ENCODE measurements at places on chromosomes 5 and 9.

- peak; percentile 81 for DNase-seq
These were observed 22.2 kb upstream of the JADE2 start for GRCh38 chr5:134503088-134503936.

GRCh38 chr5:50717651-50718050 is 51.2 kb downstream of the PARP8 start:
- no peak for DNase-seq

- DNase-seq, result no peak
These were observed 20.0 kb upstream of the PCAT7 start for GRCh38 chr9:94534901-94535300.

DNA sequence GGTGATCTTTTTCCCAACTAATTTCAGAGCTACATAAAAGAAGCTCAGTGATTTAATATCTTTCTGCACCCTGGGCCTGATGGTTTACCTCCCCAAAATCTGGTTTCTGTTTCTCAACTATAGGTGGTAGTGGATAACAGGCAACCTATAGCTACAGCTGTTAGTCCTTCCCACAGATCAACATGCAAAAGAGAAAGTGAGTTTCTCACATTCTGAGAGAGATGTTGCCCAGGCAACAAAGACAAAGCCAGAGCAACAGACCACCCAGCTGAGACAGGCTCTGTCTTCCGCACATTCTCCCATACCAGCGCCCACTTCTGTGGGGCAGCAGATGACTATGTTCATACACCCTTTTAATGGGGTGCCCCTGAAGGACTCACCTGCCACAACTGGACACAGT is 40.7 kb upstream of the PPP2R2B start:
- DNase-seq, result no peak

- no peak for DNase-seq
These were observed 196.2 kb upstream of the TUT7 start for GRCh38 chr9:86550401-86550800.

- DNase-seq, result no peak
These were observed 1518.7 kb upstream of the WWC1 start for GRCh38 chr5:166772770-166773169.

GRCh38 chr5:77029376-77029885 is 773 bp upstream of the AGGF1 start:
- DNase-seq, result no peak

- DNase-seq, result no peak
These were observed 163.3 kb upstream of the ZNF608 start for GRCh38 chr5:124909734-124910133.

DNA sequence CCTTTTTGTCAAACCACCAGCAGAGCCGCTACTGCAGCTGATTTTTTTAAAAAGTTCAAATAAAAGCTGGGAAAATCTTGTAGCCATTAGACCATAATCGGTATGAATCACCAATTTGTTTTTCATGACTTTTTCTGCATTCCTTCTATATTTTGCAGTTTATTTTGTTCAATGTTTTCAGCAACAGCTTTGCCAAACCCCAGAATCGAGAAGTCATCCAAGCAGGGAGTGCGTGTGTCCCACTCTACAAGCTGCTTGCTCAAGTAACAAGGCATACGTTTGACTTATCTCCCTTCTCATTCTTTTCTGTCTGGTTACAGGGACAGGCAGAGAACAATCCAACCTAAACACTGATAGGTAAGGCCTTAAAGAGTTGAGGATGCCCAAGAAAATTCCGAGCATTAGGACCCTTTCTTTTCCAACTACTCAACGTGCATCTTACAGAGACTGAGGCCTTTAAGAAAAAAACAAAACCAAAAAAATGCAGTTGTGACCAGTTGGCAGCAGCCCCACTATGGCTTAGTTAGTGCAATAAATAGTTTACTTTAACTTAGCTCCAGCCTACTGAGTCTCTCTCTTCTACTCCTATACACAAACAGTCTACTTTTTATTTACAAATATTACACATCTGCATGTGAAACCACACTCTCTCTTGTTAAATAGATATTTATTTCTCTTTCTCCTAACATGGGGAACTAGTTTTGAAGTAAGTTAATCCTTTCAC is 134.7 kb upstream of the SLIT3 start:
- no peak for DNase-seq

- no peak for DNase-seq
These were observed 155.0 kb upstream of the PRDM9 start for GRCh38 chr5:23352446-23352845.

- no peak for DNase-seq
These were observed 251.4 kb upstream of the TRIM32 start for GRCh38 chr9:116435706-116436105.

- DNase-seq, result no peak
These were observed 30.2 kb upstream of the TNIP1 start for GRCh38 chr5:151110992-151111391.

DNA sequence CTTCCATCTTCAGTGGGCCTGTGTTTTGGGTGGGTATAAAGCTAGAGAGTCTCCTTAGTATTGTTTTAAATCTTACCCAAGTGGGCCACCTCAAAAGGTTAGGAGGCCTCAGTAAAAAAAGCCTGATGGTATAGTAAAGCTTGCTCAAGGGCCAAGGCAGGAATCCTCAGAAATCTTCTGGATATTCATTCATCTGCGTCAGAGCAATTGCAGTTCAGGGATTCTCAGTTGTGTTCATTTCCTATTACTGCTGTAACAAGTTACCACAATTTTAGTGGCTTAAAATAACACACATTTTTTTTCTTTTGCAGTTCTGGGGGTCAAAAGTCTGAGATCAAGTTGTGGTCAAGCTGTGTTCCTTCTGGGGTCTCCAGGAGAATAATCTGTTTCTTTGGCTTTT is 985.5 kb downstream of the TLE4 start:
- DNase-seq, result no peak
